NCI-H446 (cell line): ENCODE measurements at places on chromosomes 16 and 17.

DNA sequence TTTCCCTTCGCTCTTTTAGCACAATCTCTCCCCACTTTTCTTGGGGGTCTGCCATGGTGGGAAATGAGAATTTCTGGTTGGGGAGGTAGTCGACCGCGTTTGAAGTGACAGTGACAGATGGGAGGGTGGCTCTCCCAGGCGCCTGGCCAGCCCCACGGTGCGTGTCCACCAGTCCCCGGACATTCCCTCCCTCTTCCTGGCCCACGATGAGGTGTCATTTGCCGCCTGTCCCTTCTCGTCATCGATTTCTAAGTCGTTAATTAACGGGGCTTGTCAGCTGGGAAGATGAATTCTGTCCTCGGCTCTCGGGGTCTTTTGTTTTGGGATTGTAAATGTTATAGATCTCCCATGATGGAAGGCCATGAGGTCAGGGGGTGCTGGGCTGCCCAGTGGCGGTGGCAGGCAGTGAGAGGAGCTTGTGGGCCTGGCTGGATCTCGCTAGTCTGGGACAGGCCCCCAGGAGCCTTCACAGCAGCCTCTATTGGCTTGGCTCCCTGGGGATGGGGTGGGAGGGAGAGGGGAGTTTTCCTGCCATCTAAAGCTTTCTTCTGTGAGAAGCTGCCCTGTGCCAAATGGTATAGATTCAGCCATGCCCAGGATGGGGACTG, 164.2 kb downstream of the MRM1 start:
- no peak for DNase-seq

- peak; percentile 6 for DNase-seq
These were observed 5.4 kb upstream of the CRYBA1 start for GRCh38 chr17:29240968-29241963.

DNA sequence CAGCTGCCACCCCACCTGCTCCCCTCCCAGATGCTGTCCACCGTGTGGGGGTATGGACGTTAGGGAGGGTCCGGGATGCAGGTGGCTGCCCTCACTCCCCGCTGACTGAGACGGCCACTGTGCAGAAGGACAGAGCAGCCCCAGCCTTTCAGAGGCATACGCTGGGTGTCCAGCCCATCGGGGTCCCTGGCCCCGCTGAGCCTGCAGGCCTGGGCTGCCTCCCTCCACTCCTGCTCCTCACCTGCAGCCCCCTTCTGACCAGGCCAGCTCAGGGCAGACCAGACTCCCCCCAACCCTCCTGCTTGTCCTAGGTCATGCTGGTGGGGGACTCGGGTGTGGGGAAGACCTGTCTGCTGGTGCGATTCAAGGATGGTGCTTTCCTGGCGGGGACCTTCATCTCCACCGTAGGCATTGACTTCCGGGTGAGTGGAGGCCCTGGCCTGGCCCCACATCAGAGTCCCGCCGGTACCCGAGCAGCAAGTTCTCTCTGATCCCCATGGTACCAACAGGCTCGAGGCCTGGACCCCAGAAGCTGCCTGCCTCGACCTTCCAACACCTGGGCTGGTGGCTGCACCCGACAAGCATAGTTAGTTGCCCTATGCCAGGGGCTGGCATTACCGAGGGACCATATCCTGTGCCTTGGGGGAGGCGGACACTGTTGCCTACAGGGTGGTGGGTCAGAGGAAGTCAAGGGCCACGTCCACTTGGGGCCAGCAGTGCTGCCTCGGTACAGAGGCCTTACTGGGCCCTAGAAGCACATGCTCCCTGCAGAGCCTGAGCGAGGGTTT, 1.4 kb downstream of the RAB26 start:
- no peak for DNase-seq

DNA sequence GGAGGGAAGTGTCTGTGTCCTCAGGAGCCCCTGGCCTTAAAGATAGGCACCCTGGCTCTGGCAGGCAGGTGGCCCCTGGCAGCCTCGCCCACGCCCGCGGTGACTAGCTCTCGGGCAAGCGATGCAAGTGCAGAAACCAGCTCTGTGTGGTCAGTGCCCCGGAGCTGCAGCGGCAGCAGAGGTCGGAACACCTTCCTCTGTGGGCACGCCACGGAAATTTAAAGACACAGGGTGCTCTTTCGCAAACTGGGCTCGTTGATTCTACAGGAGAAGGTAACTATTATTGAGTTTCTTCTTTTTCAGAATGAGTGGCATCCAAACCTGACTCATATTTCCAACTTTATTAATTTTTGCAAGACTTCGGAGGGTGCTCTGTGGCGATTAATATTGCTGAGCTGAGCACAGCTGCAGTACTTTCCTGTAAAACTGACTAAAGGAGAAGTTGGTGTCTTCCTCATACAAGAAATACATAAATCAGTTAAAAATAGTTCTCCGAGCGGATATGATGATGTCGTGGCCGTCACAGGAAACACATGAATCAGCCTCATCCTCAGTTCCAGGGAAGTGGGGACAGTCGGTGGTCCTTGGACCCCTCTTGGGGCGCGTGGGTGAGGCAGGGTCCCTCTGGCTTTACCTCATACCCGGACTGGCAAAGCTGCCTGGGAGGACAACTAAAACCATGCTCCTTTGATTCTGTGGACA, 120.2 kb downstream of the METRNL start:
- DNase-seq: no peak

- DNase-seq: no peak
These were observed 75.0 kb downstream of the RPTOR start for GRCh38 chr17:80619535-80620235.

DNA sequence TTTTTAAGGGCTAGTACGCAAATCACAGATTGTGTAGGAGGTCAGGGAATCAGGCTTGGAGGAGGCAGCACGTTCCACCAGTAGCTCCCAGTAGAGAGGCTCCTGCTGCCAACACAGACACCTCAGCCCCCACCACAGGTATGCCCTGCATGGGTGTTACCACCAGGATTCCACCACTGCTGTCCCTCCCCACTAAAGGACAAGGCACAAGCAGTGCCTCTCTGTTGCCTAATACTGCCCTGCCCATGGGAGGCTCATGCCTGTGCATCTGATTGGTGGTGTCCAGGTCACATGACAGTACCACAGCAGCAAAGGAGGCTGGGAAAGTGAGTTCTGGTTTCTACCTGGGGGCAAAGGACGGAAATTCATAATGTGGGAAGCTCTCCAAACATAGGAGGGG, 33.6 kb upstream of the CACNG4 start:
- no peak for DNase-seq
